ENCODE measurements at places on chromosomes 2 and 18. TPM values are rescaled to one million over a fixed set of nuclear protein-coding genes. Genes with fewer than 3 reads are reported as not detected.

Gene SFT2D3
- total RNA-seq, result 6.9 TPM

Gene SLC38A11
- not detected for total RNA-seq

Gene SPDYA
- 0.54 TPM for total RNA-seq

Gene LRRC30
- not detected for total RNA-seq

Gene ALLC
- not detected for total RNA-seq

Gene OSR1
- 0.17 TPM for total RNA-seq

Gene MTX2
- total RNA-seq, result 40.7 TPM

Gene MYCN
- total RNA-seq, result 50.3 TPM

Gene STAM2
- 20.7 TPM for total RNA-seq

Gene ZNF532
- 141 TPM for total RNA-seq

Gene KLHL41
- total RNA-seq, result not detected

Gene ENOSF1
- 85.7 TPM for total RNA-seq

Gene UGT1A10
- not detected for total RNA-seq

Gene SERPINB3
- total RNA-seq, result not detected

Gene IL18RAP
- total RNA-seq, result not detected

Gene ABCB11
- 0.04 TPM for total RNA-seq

Gene PID1
- 0.55 TPM for total RNA-seq

Gene TDRD15
- total RNA-seq, result 0.27 TPM

Gene REG1A
- total RNA-seq, result not detected

Gene IL1RL2
- total RNA-seq, result 0.19 TPM

Gene SLC16A14
- 11.6 TPM for total RNA-seq

Gene CACNB4
- 15.1 TPM for total RNA-seq

Gene GPR55
- 3.1 TPM for total RNA-seq

Gene IL1R2
- not detected for total RNA-seq

Gene C2orf78
- not detected for total RNA-seq

Gene CFC1
- total RNA-seq, result 1.4 TPM

Gene TBR1
- 2.4 TPM for total RNA-seq

Gene CXCR4
- 310 TPM for total RNA-seq

Gene GALR1
- total RNA-seq, result not detected

Gene HOXD8
- not detected for total RNA-seq

Gene SOS1
- 39.0 TPM for total RNA-seq

Gene PCARE
- not detected for total RNA-seq

Gene SFXN5
- total RNA-seq, result 30.5 TPM
